DMS79 treated with DMSO at 0.1 percent for 48 hours (cell line): ENCODE measurements at places on chromosomes 5 and 9.

GRCh38 chr5:80189701-80190100, 66.1 kb downstream of the SERINC5 start:
- no peak for DNase-seq

DNA sequence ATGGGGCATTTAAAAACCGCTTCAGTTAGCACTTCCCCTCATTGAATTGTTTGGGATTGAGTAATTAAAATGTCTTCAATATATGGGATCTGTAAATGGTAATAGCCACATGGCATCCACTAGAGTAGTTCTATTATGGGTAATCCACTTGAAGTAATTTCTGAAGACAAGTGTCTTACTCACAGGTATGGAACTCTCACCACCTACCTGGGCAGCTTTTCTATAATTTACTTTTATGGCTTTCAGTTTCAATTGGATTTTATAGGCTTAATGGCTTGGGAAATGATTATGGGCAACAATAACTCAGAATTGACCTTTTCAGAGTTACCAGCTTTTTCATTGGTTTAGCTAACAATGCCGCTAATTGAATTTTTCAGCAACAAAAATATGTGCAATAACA, 597.9 kb downstream of the PTPRD start:
- peak; percentile 85 for DNase-seq

- DNase-seq = peak; percentile 52
Observed at GRCh38 chr5:68456756-68457217, 241.2 kb downstream of the PIK3R1 start.

DNA sequence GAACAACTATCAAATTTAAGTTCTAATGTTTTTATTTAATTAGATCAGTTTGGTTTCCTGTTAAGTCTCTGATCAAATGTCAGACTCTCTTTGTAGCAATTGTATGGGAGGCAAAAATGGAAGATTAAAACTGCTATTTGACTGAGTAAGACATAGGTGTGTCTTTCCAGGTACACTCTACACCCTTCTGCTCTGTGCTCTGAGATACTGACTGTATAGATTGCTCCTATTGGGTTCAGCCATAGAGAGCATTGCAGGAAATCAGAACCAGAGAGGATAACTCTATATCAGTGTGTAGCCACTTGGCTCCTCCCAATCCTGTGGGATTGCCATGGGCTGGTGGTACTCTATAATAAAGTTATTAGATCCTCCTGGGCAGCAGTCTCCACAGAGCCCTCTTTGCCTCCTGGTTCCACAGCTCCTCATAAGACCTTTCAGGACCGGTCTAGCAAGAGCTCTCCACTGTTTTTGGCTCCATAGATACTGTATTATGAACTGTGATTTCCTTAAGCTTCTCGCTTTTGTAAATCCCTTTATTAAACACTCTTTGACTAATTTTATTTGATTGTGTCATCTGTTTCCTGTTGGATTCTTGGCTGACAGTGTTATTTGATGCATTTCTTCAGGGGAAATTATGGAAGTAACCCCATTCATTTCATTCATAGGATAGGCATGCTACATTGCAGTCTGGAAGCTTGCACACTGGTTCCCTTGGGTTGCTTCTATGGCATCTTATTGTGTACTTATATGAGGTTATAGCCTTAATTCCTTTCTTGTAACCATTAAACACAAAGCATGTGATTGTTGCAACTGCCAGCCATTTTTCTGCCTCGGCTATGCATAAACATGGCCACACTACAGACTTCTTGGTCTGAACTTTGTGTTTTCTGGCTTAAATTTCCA, 115.6 kb downstream of the VCAN start:
- DNase-seq = no peak

DNA sequence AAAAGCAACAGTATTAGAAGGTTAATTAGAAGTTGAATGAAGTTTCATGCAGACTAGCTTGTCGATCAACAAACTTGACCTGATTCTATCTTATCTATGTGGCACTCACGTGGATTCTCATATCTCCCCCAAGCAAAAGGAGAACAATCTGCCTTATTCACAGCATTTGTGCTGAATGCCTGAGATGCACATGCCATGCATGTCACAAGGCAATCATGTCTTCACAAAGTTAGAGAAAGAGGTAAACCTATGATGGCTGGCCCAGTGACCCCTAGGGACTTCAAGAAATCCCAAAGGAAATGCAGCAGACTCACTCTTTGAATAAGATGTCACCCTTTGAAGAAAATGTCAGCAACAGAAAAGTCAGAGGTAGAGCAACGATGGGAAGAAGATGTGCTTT, 17.6 kb upstream of the SHOC1 start:
- DNase-seq = no peak

- DNase-seq = no peak
Observed at GRCh38 chr9:109781086-109781485, 1.1 kb downstream of the PALM2AKAP2 start.

DNA sequence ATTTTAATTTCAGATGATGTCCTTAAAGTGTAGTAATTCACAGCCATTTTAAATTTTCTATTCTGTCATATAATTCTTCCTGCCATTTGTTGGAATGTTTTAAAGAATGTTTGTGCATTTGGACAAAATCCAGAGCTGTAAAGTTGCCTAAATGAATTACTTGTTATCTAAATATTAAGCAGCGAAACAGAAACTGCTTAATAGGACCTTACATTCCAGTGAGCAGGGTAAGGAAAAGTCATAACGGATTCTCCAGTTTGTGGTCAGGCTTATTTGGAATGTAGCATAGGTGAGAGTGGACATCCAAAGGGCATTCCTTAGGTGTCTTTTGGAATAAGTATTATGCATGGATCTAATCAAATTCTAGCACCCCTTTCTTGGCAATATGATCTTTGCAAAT, 410.4 kb upstream of the PTPRD start:
- DNase-seq = no peak

DNA sequence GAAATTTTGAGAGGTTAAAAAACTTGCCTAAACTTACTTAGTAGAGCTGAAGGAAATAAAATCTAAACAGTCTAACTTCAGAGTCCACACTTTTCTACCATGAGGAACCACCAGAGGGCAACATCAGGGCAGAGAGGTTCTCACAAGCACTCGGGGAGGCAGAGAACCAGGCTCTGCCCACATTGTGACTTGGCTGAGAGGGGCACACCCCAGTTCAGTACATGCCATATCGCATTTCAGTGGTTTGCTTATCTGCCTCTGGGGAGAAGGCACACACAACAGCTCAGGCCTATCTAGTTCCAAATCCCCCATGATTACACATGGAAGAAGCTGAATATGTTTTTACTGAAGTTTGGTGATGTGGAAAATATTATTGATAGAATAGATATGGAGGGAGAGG, 49.2 kb downstream of the EQTN start:
- no peak for DNase-seq

DNA sequence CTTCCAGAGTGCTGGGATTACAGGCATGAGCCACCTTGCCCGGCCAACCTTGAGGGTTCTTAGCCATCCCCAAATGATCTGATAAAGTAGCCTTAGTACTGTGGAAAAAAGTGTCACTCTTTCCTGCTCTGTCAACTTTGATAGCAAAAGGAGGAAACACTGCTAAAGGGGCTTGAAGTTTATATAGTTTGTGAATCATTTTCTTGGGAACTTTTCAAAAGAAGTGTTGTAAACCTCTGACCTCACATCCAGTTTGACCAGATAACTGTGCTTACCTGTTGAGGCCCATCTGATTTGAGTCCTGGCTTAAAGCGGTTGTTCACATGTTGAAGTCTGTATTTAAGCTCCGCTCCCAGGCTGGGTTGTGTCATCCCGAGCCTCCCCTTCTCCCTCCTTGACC, 303.3 kb downstream of the DOCK8 start:
- no peak for DNase-seq

DNA sequence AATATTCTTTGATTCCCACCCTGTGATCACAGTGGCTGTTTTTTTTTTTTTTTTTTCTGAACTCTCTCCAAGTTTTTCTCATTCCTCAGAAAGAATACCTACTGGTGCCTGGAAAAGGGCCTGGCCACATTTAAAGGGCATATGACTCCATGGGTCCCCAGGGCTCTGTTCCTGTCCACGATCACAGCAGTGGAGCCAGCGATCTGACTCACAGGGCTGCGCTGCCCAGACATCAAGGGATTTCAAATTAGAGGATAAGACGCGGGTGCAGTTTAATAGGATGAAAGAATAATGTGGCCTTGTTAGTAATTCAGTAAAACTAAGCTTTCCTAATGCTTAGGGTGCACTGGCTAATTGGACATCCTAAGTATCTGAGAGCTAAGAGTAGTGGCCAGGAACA, 175.1 kb upstream of the MSX2 start:
- DNase-seq = no peak

GRCh38 chr5:132050136-132050535, 10.3 kb upstream of the IL3 start:
- no peak for DNase-seq

GRCh38 chr5:54090495-54091120, 219.8 kb downstream of the ARL15 start:
- DNase-seq = no peak

DNA sequence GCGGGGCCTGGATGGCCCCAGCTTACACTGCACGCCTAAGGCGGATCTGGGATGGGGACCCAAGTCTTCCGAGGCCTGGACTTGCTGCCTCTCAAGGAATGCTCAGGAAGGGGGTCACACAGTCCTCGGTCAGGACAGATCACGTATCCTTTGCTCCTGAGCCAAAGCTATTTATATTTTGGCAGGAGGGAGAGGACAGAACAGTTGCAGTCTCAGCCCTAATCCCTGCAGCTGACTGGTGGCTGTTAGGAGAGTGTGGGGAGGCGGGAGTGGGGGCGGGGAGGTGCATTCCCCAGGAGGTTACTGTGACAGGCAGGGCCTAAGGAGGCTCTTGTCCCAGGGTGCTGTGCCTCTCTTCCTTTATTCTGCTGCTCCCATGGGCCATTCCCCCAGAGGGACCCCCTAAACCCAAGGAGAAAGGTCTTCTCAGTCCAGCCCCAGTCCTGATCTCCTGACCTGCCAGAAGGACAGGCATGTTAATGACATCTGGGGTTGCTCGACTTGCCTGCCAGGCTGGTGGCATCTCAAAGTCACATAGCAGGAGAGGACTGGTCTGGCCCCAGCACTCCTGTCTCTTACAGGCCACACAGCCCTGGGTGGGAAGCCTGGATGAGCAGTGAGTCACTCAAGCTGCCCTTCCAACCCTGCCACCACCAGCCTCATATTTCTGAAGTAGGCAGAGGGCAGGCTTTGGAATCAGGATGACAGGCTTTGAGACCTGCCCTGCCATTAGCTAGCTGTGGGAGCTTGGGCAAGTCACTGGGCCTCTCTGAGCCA, 51.9 kb downstream of the COL27A1 start:
- DNase-seq = no peak

- no peak for DNase-seq
Observed at GRCh38 chr5:109328626-109329025, 81.1 kb downstream of the PJA2 start.

DNA sequence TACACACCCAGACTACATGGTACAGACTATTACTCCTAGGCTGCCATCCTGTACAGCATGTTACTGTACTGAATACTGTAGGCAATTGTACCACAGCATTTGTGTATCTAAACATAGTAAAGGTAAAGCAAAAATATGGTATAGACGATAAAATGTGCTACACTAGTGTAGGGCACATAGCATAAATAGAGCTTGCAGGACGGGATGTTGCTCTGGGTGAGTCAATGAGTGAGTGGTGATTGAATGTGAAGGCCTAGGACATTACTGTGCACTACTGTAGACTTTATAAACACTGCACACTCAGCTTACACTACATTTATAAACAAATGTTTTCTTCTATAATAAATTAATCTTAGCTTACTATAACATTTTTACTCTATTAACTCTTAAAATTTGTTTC, 25.6 kb downstream of the ANKRD55 start:
- no peak for DNase-seq

DNA sequence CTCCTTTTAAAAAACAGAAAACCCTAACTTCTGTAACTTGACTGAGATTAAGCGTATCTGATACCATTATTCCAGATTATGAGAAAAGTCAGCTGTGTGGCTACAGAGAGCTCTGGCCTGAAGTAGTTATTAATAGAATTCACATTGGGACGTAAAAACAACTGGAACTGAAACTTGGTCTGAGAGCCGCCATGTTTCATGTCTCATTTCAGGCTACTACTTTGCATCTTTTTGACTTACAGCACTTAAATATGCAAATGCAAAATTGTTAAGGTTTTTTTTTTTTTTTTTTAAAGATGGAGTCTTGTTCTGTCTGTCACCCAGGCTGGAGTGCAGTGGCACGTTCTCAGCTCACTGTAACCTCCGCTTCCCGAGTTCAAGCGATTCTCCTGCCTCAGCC, 25.2 kb downstream of the MAP3K1 start:
- no peak for DNase-seq

DNA sequence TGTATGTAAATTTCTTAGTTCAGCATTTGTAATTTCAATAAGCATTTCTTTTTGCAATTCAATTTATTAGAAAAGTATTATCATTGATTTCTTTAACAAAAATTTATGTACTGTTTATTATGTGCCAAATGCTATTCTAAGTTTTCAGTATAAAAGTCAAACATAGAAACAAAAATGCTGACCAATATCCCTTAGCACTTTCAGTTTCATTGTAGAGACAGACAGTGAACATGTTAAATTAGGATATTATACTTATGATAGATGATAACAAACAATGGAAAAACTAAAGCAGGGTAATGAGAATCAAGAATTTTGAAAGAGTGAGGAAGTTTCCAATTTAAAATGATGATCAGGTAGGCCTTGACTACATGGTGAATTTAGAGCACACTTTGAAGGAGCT, 1106.0 kb downstream of the TAF11L14 start:
- no peak for DNase-seq

DNA sequence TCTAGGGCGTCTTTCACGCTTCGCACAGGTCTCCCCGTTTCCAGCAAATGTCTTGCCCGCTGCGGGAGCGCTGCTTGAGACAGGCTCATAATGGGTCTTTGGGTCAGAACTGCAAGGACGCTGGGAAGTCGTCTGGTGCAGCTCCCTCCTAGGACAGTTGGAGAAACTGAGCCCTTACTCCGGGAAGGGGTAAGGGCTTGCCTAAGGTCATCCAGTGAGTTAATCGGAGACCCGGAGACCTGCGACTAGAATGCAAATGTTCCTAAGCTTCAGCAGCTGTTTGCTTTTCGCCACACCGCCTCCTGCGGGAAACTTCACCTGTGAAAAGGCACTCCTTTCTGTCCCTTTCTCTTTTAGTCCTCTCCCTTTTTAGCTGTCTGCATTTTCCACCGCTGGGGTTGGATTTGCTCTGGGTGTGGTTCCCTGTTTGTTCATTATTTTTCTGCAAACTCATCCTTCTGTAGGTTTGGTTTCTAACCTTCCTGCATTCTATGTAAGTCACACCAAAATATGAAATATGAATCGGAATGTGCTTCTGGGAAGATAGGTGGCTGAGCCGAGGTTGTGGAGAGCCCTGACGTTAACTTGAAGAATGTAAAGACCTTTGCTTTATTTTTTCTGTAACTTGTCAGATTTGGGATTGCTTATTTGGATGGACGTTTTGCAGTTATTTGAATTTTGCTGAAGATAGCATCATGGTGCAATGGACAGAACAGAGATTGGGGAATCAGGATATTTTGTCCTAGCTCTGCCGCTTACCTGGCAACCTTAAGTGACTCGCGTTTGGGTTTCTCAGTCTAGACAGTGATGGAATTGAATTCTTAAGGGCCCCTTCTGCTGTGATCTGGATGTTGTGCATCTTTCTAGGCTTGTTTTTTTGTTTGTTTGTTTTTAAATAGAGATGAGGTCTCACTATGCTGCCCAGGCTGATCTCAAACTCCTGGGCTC, 909 bp downstream of the SLC36A1 start:
- no peak for DNase-seq
